ENCODE measurements at places on chromosomes 1 and 21.

GRCh38 chr1:217089361-217090014, 366.3 kb upstream of the ESRRG start:
- DNase-seq, result peak; percentile 51

DNA sequence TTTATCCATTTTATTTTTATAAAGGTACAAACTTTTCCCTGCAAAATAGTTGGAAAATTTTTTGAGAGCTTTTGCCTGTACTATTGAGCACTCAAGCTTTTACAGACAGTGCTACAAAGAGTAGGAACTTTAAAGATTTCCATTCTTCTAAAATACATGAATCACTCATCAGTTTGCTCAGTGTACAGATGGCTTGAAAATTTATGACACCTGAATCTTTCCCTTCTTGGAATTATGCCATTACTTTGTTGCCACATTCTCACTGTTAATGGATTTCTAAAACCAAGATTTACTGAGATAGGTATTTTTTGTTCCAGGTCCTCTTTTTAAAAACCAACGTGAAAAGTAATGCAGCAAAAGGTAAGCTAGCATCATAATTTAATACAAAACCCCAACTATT, 76.0 kb downstream of the GPATCH2 start:
- DNase-seq, result no peak

DNA sequence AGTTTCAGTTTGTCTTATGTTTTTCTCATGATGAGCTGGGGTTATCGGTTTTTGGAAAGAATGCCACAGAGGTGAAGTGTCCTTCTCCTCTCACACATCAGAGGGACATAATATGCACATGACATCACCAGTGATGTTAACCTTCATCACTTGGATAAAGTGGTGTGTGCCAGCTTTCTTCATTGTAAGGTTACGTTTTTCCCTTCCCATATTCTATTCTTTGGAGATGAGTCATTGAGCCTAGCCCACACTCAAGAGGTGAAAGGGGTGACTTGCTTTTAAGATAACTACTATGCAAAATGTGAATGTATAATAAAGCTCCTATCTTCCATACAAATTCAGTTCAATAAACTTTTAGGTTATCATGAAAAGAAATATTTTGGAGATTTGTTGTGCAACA, 36.7 kb upstream of the MAGI3 start:
- no peak for DNase-seq

DNA sequence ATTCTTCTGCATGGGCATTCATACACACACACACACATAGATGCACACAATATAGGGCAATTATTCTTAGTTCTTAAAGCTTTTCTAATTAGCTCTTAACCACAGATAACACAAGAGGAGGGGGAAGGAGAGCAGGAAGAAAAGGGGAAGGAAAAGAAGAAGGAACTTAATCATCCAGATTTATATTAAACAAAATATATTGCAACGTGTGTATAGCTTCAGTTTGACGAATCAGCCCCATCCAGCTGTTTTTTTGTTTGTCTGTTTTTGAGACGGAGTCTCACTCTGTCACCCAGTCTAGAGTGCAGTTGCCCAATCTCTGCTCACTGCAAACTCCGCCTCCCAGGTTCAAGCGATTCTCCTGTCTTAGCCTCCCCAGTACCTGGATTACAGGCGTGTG, 21.7 kb upstream of the ANKRD13C start:
- no peak for DNase-seq

- DNase-seq, result peak; percentile 82
Observed at GRCh38 chr21:44736291-44737004, 25.1 kb upstream of the TSPEAR start.

DNA sequence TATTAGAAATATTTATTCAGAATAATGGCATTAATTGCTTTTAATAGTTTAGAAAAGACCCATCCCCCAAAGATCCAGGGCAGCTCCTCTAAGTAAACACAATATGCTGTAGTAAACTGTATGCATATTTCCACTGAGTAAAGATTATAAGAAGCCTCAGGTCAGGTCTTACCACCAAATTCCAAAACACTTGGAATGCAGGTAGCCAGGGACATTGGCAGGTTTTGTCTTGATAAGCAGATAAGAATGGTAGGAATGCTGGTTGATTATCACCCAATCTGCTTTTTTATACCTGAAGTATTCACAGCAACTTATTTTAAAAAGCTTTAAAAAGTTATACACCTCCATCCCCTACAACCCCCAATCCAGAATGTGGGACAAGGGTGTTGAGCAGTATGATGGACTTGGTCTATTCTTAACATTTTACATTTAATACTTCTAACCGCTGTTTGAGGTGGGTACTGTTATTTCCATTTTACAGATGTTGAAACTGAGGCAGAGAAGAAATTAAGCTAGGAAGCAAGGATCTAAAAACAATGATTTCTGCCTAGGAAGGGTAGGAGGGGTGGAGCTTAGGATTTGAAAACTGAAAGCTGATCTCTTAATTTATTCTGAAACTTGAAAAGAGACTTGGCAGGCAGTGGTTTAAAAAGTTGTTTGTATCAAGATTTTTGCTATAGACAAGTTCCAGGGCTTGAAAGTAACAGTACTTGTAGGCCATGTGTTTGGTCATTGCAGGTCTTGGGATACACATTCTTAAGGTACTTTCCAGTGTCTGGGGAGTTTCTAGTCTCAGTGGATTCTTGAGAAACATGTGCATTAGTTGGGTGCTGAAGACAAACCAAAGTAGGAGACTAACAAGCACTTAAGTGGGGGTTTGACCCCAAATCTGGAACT, 15.6 kb upstream of the THEM4 start:
- no peak for DNase-seq

DNA sequence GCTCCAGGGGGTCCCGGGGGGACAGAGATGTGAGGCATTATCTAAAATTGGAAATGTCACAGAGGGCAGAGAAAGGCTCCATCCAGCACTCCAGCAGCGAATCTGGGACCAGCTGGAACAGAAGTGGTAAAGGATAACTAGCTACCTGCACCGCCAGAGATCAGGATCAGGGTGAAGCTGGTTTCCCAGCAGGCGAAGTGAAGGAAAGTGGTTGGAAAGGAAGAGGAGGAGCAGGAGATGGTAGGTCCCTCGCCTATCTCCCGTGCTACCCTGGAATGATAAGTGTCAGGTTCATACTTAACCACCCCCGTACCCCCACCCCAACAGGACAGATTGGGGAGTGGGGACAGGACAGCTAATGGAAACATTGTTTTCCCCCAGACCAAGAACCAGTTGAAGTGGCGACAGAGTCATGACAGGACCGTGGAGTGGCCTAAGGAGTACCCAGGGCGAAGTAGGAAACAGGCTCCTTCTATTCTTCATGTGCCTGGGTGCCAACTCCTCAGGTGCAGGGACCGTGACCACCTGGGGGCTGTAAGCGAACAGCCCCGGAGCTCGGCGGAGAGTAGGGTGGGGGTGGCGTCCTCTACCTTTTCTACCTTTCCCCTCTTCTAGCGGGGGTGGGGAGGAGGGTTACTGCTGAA, 717 bp downstream of the B4GALT3 start:
- DNase-seq, result no peak

DNA sequence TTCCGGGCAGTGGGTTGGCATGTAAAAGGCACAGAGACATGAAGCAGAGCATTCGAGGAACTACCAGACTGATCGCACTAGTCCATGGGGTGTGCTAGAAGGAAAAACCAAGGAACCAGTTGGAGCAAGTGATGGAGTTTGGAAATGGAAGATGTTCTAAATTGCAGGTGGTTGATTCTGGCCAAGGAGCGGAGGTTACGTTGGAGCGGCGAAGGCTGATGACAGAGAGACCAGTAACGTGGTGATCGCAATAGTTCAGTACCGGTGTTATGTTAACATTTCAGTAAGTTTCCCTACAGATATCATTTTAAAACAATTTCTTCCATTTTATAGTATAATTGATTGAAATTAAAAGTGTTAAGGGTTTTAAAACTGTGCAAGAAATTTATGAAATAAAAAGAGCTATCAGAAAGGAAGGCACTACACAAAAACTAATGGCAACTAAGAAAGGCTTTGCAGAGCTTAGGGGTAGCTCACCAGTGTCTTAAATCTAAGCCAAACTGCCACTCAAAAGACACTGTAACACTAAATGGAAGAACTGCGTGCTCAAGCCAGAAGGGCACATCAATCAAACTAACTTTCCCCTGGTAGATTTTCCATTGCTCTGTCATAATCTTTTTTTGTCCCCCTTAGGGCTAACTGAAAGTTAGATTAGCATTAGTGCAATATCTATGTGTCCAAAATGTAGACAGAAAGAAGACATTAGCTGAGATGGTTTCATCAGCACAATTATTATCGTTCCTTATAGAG, 11.3 kb upstream of the HEATR1 start:
- DNase-seq, result no peak

- no peak for DNase-seq
Observed at GRCh38 chr1:8847990-8848389, 30.5 kb downstream of the ENO1 start.

- DNase-seq, result no peak
Observed at GRCh38 chr1:87154384-87154783, 174.3 kb upstream of the LMO4 start.

DNA sequence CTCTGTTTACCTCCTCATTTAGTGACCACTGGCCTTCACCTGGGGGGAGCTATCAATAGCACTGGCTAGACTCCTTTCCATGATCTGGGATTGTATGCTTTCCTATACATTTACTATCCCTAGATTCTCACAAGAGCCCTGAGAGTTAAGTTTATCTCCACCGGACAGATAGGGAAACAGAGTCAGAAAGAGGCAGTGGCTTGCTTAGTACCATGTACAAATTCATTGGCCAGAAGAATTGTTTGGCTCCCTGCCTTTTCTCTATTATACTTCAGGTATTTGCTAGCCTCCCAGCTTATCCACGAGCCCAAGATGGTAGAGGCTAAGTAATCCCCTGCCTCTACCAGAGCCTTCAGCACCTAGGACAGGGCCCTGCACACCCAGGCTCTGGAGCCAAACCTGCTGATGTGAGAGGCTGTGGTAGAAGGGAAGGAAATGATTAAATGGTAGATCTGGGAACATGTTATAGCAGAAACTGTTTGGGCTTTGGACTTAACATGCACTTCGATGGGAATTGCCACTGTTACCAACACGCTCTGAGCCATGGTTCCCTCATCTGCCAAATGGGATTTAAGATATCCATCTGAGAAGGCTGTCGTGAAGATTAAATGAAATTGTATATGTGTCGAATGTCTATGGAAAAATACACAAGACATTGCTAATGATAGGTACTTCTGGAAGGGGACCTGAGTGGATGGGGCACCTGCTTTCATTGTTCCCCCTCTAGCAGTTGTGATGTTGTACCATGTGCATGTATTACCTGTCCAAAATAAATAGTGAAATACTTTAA, 3.1 kb upstream of the BLACAT1 start:
- no peak for DNase-seq

DNA sequence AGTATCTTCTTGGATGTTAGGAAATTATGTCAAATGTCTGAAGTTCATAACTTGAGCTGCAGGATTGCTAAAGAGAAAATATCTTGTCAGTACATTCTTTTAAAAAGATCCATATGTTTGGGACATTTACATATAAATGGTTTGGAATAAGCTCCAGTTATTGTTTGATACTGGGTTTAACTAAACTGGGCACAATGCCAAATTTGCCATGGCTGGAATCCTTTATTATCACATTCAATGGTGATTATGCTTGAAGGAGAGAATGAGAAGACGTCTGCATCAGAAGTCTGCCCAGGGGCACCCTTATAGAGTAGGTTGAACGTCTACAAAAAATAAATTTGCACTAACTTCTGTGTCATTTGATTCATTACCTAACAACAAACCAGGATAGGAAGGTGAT, 652.5 kb downstream of the AMY1C start:
- DNase-seq, result no peak

DNA sequence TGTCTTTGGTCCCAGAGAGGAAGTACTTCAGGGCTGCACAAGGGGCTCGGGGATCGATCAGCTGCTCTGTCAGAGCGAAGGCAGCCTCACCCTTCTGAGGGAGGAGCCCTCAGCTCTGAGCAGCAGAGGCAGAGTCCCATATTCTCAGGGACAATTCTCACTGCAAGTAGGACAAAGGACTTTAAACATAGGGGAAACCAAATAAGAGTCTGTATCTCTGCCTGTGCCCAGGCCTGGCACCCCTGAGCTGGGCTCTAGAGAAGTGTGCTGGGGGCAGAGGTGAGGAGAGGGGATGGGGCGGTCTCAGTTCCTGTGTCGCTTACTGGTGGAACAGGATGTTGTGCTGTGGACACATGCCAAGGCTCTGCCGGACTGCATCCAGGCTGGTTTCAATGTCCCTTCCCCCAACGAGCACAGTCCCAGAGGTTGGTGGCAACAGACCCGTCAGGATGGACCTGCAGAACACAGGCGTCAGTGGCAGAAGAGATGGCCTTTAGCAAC, 76.6 kb downstream of the ABCA4 start:
- peak; percentile 47 for DNase-seq

All from prostate gland (tissue), 2 donors.